Natural killer cell (primary cell): ENCODE measurements at places on chromosomes 16 and 17. TPM values are rescaled to one million over a fixed set of nuclear protein-coding genes. Genes with fewer than 3 reads are reported as not detected.
A peak's percentile ranks its signal among the peaks of the same experiment; 100 is the strongest.

MT1E gene
- 0.40 TPM for total RNA-seq

CHST6 gene
- total RNA-seq = not detected

GRCh38 chr16:9869776-9870175 is 312.5 kb downstream of the GRIN2A start:
- no peak for DNase-seq

- DNase-seq = no peak
Observed at GRCh38 chr17:72297326-72298115, 176.7 kb downstream of the SOX9 start.

GRCh38 chr17:79980246-79981043 is 55.2 kb downstream of the TBC1D16 start:
- no peak for DNase-seq

WFDC1 gene
- not detected for total RNA-seq

PRKCB gene
- 183 TPM for total RNA-seq

DNA sequence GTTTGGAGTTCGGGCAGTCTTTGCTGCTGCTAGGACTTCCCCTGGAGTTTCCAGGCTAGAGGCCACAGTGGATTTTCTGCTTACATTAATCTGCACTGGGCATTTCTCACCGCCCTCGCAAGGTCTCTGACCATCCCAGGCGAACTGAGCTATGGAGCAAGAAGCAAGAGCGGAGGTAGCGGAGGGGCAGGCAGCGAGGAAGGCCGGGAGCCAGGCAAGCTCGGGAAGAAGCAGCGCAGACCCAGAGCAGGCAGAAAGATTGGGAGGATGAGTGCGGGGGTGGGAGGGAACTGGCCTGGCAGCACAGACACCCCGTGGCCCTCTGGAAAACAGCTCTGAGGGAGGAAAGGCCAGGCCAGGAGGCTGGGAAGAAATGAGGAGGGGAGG is 3.8 kb downstream of the COTL1 start:
- no peak for DNase-seq

- DNase-seq = peak; percentile 39
Observed at GRCh38 chr17:40515491-40516041, 14.1 kb upstream of the TNS4 start.

TM4SF5 gene
- not detected for total RNA-seq

MYO19 gene
- 119 TPM for total RNA-seq

DNA sequence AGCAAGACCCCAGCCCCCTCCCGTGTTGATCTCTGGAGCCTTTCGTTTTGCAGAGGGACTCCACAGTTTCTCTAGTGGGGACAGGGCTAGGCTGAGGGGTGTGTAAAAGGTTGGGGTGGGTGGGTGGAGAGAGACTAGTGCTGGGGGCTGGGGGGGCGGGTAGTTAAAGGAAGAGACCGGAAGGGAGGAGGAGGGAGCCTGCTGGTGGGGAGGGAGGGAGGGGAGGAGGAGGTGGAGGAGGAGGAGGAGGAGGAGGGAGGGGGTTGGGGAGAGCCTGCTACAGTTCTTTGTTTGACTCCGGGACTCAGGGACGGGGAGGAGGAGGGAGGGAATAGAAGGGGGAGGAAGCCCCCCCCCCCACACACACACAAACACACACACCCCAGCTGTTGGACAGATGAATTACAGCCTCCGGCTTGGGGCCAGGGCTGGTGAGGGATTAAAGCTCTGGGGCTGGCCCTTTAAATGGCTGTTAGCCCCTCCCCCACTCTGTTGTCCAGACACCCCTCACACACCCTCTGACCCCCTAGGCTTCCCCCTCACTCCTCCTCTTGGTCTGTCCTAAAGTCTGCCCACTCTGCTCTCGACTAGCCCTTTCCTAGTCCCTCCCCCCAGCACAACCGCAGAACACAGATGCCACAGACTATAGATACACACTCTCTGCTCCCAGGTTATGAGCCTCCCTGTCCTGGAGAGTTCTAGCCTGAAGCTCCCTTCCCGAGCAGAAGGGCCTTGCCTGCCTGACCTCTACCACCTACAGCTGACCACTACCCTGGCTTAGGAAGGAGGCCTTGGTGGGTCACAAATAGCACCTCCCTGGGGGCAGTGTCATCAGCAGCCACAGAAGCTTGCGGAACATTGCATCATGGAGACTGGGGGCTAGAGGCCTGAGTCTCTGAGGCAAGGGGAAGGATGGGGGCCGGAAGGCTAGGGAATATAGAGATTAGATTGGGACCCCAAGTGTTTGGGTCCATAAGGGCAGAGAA is 4.4 kb downstream of the KDM6B start:
- peak; percentile 48 for DNase-seq

ZNF598 gene
- total RNA-seq = 71.6 TPM

GRCh38 chr17:74426551-74427047 is 5.3 kb upstream of the GPRC5C start:
- DNase-seq = no peak
